ENCODE measurements at places on chromosomes 13 and 19.

DNA sequence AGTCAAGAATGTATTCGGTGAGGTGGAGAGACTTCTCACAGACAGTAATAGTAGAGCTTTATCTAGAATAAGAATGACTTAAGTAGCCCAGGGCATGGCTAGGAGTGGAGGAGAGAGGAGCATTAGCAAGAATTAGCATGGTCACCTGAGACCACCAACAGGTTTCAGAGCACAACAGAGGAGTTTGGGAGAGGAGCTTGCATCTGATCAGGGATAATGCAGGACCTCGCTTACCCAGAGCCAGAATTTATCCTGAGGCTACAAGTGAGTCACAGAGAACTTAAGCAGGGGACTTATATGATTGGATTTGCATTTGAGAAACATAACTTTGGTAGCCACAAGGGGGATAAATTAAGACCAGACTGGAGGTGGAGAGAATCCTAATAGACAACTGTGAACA lies 102.1 kb upstream of the FNDC3A start:
- no peak for DNase-seq

DNA sequence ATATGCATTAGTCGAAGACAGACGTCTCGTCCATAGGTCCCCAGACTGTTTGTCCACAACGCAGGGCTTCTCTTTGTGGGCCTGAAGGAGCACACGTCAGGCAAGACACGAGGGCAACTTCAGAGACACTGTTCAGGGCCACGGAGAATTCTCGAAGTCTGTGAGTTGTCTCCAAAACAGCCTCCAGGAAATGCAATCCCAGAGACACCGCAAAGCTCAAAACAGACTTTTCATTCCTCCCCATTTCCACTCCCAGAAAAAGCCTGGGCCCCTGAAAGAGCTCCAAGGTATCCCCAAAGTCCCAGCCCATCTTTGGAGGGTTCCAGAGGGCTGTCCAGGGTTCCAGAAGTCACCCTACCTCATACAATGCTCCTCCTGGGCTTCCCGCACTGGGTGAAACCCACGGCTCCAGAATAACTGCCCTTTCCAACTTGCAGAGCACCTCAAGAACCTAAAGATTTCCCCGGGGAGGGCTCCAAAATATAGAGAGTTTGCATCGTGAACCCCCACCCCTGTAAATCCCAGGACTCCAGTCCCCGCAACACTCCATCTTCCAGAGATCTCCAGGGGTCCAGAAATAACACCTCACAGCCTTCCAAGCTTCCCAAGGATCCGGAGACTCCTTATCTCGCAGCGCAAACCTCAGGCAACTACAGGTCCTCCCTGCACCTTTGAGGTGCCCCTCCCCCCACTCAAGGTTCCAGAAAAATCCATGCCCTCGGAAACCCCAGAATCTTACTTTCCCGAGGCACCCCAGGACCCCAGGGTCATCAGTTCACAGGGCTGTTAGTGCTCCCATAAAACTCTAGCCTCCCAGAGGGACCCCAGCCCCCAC lies 687 bp upstream of the FTL start:
- no peak for DNase-seq

GRCh38 chr13:42148538-42148937 lies 100.1 kb downstream of the DGKH start:
- no peak for DNase-seq

GRCh38 chr13:27005556-27005955 lies 166.1 kb downstream of the USP12 start:
- DNase-seq, result no peak

- DNase-seq, result no peak
Measured at GRCh38 chr19:28018499-28018898, 1194.5 kb downstream of the UQCRFS1 start.

DNA sequence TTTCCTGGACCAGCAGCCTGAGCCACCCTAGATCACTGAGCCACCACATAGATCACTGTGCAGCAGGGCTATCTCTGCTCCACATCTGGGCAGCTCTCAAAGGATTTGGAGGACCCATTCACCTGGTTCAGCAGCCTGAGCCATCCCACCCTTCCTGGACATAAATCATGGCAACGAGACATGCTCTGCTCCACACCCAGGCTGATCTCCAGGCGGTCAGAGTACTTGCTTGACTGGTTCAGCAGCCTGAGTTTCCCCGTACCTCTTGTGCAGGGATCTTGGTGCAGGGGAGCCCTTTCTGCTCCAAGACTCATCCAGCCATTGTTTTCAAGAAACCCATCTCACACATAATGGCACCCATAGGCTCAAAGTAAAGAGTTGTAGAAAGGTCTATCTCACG lies 195.3 kb downstream of the LIG4 start:
- no peak for DNase-seq
